ENCODE measurements at places on chromosomes 7 and 10.

DNA sequence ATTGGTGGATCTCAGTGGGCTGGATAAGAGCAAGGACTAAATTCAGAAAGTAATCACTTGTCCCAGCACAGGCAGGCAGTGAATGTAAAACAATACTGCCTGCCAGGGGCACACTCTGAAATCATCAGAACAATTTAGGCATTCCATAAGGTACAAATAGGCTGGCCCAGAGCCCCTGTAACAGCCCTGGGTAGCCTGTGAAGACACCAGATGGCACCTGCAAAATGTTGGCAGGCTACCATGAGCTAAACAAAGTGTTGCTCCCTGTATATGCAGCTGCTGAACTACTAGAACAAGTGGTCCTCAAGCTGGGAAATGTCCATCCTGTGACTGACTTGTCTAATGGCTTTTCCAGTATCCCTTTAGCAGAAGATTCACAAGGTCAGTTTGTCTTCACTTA lies 3.0 kb upstream of the PRSS37 start:
- DNase-seq, result no peak

- DNase-seq, result no peak
Observed at GRCh38 chr7:125845686-125846085, 916.1 kb upstream of the POT1 start.

GRCh38 chr7:28570113-28570969 lies 158.0 kb downstream of the CREB5 start:
- DNase-seq, result no peak

- no peak for DNase-seq
Observed at GRCh38 chr10:105503714-105504113, 862.6 kb downstream of the SORCS3 start.

GRCh38 chr7:18508443-18509427 lies 13.2 kb downstream of the HDAC9 start:
- DNase-seq, result no peak

- DNase-seq, result no peak
Observed at GRCh38 chr7:17660116-17660515, 280.2 kb downstream of the SNX13 start.

- no peak for DNase-seq
Observed at GRCh38 chr7:33964417-33965182, 59.3 kb downstream of the BMPER start.

GRCh38 chr10:33746836-33747268 lies 412.4 kb upstream of the NRP1 start:
- no peak for DNase-seq

DNA sequence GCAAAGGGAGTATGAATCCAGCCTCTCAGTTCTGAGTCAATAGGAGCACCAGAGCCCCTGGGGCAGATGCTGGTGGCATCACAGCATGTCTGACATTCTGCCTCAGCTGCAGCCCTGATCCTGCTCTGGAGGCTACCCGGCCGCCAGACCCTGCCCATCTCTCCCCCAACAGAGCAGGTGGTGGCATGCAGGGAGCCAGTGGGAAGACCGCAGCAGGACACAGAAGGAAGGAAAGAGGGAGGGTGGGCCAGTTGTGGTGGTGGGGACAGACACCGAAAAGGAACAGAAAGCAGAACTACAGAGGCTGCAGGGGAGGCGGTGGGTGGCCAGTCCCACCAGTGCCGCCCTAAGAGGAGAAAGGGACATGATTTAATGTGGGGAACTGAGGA lies 35.3 kb downstream of the BLNK start:
- no peak for DNase-seq

DNA sequence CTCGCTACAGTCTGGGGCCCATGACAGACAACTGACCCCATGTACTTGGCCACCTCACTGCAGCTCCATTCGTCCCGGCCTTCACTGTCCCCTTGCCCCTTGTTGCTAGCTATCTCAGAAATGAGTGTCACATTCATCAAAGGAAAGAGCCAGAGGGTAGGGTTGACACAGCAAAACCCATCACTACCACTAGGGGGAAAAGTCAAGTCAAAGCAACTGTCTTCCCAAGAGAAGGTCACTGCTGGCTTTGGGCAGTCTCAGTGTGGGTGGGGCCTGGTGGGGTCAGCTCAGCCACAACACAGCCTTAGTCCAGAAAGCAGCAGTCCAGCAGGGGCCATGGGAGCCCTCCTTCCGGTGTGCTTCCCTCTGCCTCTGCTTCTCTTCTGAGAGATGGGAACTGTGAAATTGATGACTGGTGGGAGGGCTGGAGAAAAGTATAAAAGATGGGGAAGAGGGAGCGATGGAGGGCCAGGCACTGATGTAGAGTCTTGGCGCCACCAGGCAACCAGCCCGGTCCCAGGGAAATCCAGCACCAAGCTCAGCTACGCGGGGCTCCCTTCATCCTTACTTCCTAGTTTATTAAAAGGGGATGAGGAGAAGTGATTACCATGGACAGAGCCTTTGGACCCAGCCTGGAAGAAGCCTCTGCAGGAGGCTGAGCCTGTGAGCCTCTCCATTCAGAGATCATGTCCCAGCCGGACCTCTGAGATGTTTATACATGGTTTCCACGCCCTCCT lies 58.0 kb downstream of the PLXNA4 start:
- DNase-seq, result peak; percentile 14

DNA sequence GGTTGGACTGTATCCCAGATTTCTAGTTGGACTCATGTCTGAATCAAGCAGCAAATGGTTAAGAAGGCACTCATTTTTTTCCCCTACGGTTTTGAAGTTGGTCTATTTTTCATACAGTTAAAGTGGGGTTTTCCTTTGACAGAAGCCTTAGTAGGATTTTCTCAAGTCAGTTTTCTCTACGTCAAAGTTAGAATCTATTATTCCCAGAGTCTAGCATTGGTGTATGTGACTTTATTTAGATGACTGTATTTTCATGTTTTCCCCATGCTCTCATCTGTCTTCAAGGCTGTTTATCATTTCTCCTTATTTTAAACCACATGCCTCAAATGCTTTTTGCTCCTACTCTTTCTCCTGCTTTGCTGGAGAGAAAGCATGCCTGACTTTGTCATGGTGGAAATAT lies 623.2 kb downstream of the CCSER2 start:
- no peak for DNase-seq

DNA sequence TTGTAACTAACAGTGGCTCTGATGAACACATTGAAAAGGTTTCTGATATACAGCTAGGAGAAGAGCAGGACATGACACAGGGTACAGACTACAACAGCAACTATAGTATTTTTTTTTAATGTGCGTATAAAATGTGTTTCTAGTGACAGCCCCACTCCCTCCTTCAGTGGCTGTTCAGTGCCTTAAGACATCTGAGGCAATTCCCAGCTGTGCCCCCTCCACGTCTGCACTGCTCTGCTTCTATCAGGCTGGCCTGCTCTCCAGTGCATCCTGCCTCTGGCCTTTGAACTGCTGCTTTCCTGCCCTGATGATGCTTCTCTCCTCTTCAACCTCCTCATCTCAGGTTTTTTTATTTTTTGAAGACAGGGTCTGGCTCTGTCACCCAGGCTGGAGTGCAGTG lies 111.2 kb downstream of the SPAG6 start:
- no peak for DNase-seq

GRCh38 chr7:122219253-122219865 lies 75.3 kb upstream of the AASS start:
- DNase-seq, result no peak

DNA sequence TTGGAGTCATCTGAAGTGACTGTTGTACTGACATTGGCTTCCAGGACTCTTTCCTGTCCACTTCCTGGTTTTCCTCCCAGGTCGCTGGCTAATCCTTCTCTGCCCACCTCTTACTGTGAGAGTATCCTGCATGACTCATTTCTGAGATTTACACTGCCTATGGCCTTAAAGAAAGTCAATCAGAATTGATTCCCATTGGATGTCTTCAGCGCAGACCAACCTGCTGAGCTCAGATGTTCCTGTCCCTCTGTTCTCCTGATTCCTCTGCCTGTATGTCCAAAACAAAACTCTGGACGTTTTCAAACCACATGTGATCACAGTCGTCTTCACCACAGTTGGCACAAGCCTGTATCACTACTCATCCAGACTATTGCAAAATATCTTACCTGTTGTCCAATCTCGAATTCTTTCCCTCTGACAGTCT lies 262.1 kb downstream of the CREB5 start:
- DNase-seq, result no peak

DNA sequence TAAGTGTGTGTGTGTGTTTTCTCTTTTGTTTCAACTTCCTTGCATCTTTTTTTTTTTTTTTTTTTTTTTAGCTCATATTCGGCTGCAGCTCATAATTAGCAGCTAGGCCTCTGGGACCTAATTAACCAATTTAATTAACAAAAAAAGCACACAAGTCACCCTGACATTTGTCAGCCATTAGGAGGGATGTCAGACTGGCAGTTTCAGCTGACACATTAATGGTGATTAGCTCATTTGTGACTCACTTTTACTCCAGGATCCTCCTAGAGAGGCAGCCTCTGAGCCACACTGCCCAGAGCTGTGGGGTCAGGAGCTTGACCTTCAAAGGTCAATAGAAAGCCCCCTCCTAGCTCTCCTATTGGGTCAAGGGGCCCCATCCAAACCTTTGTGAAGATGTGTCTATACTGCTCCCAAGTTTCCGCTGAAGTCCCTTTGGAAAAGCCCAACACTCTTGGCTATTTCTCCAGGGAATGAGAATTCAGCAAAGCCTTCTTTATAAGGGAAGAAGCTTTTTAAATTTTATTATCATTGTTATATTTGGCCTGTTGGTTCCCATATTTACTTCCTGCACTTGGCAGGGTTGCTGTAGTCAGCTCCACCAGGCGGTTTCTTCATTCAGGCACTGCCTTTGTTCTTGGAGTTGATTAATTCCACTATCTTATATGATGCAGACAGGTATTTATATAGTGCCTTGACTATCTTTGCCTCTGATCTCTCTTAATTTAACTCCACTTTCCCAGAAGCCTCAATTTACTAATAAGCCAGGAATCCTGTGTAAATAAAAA lies 109.5 kb upstream of the HABP2 start:
- no peak for DNase-seq

DNA sequence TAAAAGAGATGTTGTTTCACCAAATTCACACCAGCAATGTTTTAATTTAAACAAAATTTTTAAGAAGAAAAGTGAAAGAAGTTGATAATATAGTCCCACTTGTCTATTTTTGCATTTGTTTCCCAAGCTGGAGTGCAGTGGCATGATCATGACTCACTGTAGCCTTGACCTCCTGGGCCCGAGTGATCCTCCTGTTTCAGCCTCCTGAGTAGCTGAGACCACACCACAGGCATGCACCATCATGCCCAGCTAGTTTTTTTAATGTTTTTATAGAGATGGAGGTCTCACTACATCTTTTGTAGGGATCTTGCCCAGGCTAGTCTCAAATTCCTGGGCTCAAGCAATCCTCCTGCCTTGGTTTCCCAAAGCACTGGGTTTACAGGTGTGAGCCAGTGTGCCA lies 14.1 kb upstream of the NDUFA5 start:
- no peak for DNase-seq

GRCh38 chr7:7857143-7857583 lies 111.4 kb upstream of the GLCCI1 start:
- DNase-seq, result peak; percentile 78

DNA sequence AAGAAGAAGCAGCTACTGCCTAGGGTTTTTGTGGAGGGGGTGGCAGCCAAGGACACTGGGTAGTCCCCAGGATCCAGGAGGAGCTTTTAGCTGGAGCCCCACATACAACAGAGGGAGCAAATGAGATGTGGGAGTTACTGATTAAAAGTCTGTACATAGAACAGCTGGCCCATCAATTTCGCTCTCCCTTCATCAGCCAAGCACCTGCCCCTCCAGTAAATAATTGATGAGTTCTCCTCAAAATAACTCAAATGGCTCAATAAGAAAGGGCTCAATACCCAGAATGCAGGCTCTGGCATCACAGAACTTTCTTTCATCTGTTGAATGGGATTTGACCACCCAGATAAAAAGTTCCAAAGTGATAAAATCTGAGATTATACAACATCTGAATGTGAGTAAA lies 15.1 kb upstream of the WNT8B start:
- no peak for DNase-seq

DNA sequence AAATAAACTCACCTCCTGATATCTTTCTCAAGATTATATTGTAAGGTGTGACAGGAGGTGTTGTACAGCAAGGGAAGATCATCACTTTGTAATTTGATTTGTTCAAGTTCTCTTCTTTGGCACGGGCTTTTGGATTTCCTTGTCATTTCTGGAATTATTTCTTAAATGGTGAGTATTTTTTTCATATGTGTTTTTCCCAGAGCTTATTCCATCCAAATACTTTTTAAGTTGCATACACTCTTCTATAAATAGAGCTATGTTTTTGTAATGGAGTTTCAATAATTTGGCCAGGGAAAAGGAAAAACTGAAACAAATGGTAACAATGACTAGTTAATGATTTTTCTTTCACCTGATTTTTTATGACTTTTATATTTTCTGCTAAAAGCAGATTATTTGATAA lies 92.5 kb downstream of the CFAP58 start:
- DNase-seq, result no peak

- DNase-seq, result no peak
Observed at GRCh38 chr10:78078539-78079330, 45.1 kb downstream of the RPS24 start.

DNA sequence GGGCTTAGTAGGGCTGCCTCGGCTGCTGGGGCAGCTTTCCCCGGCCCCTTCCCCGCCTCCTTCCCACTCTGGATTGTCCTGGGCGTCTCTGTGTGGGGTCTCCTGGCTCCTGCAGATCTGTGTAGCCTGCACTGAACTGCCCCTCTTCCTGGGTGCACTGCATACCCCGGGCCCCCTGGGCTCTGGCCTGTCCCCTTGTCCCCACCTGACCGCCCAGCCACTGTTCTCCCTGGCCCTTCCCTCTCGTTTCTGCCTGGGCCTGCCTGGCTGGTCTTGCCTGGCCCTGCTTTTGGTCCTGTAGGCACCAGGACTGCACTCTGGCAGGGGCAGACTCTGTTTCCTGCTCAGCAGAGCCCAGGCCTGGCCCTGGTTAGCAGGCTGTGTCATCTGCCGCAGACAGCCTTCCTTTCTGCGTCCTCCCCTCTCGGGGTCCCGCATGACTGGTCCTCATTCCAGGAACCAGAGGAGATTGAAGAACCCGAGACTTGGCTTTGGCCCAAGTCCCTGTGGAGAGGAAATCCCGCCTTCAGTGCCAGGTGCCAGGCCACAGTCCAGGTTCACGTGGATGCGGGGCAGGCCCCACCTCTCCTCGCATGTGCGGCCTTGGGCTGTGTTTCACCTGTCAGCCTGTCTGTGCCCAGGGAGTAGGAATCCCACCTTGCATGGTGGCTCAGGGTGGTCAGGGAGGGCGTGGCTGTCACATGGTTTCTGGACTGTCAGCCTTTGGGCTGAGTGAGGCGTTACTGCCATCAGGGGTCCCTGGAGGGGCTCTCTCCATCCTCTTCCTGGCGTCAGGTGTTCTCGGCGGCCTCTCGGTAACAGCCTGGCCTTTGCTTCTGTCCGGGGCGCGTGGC lies 9.2 kb downstream of the INPP5A start:
- DNase-seq, result no peak

All from hematopoietic multipotent progenitor cell (in vitro differentiated cells).